MM.1S (cell line): ENCODE measurements at places on chromosomes 3 and 15.

- no peak for DNase-seq
Observed at GRCh38 chr3:164341086-164341485, 737.2 kb downstream of the SI start.

DNA sequence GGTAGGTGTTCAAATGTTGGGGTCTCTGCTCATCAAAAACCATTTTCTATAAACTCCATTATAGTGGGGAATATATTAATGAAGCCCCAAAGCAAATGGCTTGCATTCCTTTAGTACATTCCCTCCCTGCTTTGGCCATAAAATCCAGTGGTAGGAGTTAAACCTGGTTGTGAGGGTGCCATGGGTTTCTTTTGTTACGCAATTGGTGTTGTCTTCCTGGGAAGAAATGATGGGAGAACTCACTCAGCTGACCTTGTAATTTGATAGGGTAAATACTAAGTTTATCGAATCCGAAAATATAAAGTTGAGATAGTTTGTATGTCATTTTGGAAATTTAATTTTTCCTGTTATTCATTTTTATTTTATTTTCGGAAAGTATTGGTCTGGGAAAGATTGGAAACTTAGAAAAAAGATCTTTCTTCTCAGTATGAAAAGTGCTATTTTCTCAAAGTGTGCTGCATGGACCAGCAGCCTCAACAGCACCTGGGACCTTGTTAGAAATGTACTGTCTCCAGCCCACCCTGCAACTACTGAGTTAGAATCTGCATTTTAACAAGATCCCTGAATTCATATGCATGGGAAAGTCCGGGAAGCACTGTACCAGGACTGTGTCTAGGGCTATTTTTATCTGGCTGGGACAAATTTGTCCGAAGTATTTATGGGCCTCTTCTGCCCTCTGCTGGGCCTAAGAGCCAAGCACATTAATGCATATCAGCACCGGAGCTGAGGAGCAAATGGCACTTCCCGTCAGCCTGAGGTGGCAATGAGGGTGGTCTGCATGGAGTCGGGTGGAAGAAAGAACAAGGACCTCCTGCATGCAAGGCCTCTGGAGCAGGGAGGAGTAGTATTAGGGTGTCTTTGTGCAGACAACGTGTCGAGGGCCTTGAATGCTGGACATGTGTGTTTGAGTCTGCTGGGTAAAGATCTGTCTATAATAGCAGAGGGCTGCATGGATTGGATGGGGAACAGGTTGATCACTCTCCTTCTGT, 54.7 kb downstream of the FAM81A start:
- DNase-seq, result peak; percentile 21

DNA sequence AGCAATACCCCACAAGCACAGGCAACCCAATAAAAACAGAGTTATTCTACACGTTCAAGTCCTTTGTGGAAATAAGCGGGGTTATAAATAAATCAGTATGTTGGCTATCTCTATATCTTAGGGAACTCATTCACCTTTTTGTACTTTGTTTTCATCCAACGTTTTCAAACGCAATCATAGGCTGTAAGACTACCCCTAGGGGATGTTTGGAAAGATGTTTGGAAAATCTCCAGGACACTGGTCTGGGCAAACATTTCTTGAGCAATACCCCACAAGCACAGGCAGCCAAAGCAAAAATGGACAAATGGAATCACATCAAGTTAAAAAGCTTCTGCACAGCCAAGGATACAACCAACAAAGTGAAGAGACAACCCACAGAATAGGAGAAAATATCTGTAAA, 70.1 kb downstream of the CLDN11 start:
- DNase-seq, result no peak

DNA sequence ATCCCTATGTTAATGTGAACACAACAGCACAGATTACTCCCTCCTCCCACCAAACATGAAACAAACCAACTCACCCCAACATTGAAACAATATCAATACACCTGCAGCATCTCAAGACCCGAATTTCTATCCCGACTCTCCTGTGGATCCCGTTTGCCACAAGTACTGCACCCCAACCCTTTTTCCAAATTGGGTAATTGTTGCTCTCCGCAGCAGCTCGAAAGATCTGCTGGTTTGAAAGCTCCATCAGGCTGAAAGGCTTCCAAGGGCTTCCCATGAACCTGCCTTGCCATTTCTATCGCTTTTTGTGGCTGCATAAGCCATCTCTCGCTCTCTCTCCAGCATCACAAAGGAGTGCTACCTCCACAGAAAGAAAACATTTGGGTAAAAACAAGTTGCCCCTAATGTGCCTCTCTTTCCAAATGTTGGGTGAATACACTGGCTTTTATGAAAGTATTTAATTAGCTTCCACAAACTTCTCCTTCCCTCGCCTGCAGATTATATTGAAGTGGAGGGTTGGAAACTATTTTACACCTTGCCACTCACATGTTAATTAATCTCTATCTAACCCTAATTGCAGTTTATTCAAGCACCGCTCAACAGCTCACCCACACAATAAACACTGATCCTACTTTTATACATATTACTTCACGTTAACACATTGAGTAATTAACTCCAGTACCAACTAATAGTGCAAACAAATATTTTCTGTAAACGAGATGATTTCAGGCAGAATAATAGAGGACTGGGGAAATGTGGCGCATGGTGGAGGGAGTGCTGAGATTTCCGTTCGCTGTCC, 2.5 kb upstream of the FEZF2 start:
- no peak for DNase-seq

GRCh38 chr3:136860541-136860940, 1.5 kb upstream of the NCK1 start:
- DNase-seq, result no peak

GRCh38 chr15:93861413-93861812, 369.9 kb upstream of the MCTP2 start:
- DNase-seq, result peak; percentile 50

GRCh38 chr3:198113206-198114053, 153.4 kb downstream of the LMLN start:
- DNase-seq, result no peak

DNA sequence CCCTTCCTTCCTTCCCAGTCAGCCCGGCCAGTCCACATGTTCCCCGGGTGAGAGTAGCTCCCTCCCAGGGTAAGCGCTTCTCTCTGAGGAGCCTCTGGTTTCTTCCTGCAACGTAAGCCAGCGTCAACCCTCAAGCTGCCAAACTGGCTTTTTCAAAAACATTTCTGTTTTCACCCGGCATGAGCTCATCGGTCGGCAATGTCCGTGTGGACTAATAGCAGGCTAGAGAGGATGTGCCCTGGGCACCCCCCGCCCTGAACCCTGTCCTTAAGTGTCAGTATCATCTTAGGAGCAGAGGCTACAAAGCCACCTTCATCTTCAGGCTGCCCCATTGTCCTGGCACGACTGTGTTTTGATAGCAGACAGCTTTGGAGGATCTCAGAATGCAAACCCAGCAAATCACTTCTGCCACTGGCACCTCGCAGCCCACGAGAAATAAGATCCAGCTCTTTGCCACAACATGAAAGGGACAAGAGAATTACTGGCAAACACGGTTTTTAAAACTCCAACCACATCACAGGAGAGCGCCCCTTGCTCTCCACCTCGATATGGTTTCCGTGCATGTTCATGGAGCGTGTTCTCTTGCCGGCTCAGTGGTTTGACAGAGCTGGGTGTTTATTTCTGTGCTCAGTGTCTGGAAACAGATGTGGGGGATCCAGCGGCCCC, 9.9 kb downstream of the ALDH1A3 start:
- DNase-seq, result no peak

DNA sequence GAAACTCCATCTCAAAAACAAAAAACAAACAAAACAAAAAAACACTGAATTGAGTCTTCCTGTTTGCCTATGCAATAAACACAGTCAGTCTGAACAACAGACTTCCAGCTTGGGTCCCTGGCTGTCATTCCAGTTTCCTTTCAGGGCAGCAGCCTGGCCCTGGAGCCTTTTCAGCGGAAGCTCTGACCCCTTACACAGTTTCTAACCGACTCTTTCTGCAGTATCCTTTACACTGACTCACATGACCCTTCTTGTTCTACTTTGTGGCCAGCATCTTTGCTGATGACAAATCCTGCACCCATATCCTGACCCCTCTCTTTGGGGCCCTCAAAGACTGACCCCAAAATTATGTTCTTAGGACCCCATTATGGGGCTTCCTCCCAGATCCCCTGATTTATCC, 38.3 kb upstream of the INO80 start:
- DNase-seq, result no peak

DNA sequence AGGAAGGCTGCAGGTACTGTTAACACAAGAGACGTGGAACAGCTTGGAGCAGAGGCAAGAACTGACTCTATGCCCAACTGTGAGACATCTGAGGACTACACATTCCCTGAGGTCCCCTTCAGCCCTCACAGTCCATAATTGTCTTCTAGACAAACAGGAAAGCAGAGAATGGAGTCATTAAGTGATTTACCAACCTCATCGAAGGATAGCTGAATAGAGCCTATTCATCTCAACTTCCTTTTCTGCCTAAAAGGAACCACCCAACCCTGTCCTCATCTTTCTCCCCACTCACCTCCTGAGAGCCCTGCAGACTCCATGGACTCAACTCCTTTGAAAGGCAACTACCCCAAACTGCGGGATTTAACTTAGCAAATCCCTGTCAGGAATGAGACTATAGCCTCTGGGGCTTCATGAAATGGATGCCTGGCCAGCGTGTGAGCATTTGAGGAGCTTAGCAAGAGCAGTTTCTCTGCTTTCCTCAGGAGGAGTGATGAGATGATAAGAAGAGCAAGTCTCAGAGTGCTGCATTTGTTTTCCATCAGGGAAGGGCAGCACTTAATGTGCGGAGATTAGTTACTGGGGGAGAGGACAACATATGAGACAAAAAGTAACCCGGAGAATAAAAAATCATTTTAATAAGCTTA, 61.5 kb upstream of the FILIP1L start:
- DNase-seq, result no peak

DNA sequence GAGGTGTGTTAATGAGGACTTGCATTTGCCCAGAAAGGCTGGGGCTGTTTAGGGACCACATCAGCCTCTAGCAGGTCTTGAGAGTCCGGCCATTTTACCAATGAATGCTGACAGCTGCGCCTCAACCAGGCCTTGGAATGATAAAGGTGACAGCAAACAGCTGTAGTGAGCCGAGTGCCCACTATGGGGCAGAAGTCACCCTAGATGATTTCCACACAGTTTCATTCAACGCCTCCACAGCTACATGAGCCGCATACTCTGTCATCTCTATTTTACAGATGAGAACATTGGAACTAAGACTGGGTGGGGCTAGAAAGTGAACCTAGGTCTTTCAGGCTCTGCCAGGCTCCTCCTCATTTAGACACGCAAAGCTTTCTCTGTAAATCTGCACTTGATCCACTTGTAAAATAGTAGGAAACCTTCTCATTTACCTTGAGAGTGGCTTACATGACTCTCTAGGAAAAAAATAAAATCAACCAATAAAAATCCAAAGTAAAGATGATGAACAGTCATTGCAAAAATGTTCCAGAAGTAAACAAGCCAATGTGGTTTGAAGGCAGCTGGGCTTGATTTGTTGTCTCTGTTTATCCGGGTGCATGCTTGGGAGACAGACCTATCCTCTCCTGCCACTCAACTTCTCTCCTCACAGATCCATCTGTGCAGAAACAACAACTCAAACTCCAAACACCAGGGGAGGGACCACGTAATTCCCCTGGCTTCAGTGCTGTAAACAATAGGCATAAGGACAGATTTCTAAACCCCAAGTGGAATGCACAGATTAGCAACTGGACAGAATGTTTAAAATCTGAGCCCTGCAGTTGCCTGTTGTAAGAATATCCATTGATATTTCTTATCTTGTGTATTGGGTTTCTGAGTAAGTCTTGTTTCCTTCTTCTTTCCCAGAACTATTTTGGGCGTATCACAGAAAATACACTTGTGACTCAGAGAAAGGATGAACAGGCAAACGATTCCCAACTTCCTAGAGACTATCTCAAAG, 31.5 kb upstream of the LDHAL6B start:
- DNase-seq, result peak; percentile 19

DNA sequence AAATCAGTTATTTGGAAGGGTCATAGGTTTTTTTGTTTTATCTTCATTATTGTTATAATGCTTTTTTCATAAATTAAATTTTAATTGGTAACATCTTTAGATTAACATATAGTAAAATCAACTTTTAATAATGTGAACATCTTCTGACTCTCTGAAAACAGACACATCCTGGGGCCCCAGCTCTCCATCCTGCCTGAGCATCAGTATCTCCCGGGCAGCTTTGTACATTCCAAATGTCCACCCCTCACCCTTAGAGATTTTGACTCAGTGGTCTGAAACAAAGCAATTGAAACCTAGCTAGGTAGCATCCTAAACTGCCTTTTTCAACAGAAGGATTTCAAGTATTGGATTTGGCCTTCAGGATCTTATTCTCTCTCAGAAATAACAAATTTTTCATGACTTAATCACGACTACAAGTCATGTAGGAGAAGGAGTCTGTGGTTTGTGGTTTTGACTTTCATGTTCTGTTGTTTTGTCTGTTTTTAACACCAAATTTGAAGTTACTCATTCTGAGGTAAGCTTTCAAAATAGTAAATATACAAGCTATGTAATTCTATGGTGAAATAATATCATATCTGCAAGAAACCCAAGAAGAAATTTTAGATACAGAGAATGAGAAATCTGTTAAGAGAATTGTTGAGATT, 147.3 kb upstream of the UBE2E2 start:
- peak; percentile 73 for DNase-seq
